ENCODE measurements at places on chromosomes 12 and 14.

GRCh38 chr14:52091928-52092327 is 23.1 kb upstream of the NID2 start:
- DNase-seq: no peak

- DNase-seq: no peak
These were observed 108.6 kb downstream of the BCL11B start for GRCh38 chr14:99163446-99163845.

GRCh38 chr14:63709589-63709988 is 18.3 kb downstream of the SGPP1 start:
- DNase-seq: no peak

DNA sequence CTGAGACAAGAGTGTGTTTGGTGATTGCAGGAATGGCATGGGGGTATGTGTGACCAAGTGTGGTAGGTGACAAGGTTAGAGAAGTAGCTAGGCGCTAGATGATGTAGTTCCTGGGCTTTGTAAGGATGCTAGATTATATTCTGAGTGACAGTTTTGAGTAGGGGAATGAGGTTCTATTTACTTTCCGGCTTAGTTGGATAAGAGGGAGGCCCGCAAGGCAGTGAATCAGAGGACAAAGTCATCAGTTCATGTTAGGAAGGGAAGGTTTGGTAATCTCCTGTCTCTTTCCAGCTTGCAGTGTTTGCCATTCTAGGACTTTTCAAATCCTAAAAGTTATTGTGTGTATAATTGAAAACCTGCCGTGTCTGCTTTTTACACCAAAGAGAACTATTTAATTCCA is 45.0 kb downstream of the CFAP54 start:
- DNase-seq: no peak

DNA sequence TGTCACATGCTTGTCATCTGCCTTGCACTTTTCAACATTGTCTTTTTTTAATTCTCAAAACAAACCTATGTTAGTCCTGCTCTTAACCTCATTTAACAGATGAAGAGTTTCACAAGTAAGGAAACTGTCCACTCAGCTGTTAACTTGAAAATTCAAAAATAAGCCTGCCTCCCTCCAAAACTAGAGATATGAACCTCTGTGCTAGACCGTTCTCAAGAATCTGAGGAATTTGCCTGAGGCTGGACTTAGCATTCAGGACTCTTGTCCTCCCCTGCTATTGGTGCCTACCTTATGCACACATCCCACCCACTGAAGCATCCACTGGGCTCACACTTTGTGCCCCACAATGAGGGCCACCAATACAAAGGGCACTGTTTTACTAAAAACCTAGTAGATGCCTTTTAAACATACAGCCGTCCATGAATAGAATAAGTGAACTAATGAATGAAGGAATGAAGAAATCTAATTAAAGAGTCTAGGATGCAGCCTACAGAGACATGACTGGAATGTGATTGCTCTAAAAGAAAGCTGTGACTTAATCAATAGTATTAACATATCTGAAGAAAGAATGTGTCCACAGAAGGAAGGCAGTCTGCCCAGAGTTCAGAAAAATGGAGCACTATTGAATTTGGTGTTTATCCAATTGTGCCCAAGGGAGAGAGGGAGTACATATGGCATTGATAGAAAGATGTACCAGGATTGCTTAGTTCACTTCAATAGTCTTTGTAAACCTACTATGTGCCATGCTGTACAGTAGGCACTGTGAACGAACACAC is 238.5 kb downstream of the SPTSSA start:
- DNase-seq: no peak

- DNase-seq: no peak
These were observed 13.6 kb upstream of the FOXN3 start for GRCh38 chr14:89430391-89431236.

GRCh38 chr14:20470603-20470901 is 1.3 kb downstream of the PNP start:
- DNase-seq: no peak

DNA sequence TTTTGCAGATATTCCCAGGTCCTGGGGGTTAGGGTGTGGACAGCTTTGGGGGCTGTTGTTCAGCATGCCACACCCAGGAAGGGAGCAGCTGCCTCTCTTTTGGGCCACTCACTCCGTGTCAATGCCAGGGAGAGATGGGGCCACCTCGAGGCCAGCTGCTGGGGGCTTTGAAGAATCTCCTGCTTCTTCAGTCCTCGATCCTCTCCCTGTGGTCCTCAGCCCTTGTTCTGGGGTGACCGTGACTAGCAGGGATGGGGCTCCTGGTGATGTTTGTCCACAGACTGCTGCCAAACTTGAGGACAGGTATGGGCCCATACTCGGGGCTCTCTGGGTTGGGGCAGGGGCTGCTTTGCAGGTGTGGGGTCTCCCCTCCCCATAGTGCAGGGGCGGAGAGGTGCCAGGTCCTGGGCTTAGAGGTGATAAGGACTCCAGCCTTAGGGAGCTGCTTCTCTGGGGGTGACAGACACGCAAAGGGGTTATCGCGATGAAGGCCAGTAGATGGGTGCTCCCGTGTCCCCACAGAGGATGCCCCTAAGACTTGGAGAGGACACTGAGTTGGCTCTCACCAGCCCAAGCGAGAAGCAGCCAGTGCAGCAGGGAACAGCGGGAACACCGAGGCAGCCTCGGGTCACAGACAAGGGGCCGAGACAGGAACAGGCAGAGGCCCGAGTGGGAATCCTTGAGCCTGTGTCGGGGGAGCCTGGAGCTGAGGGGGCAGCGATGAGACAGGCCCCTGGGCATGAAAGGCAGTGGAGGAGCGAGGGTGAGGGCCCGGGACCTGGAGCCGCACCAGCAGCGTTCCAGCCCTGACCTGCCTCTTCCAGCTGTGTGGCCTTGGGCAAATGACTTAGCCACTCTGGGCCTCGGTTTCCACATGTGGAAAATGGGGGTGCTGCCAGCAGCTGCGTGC is 11.1 kb downstream of the RFLNA start:
- DNase-seq: no peak

GRCh38 chr12:3144495-3144894 is 67.3 kb downstream of the TSPAN9 start:
- no peak for DNase-seq
